Stimulated activated CD4-positive, alpha-beta T cell treated with anti-CD3 and anti-CD28 coated beads, Interleukin-4, amount 100 ng/mL, for 24 hours (primary cell): ENCODE measurements at places on chromosomes 3 and 15.

GRCh38 chr15:37931321-37931720, 3.1 kb upstream of the TMCO5A start:
- DNase-seq, result no peak

GRCh38 chr3:37862219-37862902, 681 bp downstream of the CTDSPL start:
- peak; percentile 47 for DNase-seq

DNA sequence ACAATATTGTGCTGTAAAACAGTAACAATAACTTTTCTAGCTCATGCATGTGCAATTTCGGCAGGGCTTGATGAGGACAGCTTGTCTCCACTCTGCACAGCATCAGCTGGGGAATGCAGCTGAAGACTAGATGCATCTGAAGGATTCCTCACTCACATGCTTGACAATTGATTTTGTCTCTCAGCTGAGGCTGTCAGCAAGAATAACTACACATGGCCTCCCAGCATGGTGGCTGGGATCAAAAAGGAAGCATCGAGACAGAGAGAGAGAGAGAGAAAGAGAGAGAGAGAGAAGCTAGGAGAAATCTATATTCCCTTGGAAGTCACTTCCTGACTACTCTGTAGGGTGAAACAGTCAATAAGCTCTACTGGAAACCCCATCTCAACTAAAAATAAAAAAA, 487.1 kb downstream of the PLOD2 start:
- DNase-seq, result no peak

DNA sequence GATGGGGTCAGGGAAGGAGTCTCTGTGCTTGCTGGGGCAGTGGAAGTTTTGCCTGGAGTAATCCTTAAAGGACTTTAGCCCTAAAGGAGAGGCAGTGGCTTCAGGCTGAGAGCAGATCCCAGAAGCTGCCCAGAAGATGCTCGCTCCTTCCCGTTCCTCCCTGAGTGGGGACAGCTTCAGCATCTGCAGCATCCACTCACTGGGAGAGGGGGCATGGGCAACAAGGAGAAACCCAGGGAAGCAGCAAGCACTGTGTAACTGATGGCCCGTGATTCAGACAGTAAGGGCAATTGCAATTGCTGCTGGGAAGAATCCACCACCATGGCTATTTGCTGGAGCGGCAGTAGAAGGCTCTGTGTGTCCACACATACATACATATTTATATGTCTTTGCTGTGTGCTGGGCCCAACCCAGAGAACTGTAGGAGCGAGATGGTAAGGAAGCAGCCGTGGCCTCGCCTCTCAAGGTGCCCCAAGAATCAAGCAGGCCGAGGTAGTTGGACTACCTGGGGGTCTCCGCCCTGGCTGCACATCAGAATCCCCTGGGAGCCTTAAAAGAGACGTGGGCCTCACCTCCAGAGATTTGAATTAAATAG, 5.8 kb upstream of the PAQR5 start:
- no peak for DNase-seq

DNA sequence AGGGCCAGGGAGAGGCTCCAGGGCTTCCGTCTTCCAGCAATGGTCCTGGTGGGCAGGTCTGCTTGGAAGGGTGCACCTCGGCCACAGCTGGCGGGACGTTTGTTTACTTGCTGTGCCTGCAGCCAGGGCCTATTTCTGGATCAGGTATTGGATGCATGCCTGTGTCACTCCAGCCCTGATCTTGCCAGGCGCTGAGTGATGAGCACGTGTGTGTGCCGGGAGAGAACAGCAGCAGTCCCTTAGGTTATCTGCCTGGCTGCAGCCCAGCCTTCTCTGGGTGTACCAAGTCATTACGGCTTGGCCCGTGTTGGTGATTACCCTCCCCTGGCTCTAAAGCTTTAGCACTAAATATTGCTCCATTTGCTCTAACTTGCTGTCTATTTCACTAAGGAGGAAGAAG, 14.9 kb downstream of the CCDC32 start:
- DNase-seq, result no peak

DNA sequence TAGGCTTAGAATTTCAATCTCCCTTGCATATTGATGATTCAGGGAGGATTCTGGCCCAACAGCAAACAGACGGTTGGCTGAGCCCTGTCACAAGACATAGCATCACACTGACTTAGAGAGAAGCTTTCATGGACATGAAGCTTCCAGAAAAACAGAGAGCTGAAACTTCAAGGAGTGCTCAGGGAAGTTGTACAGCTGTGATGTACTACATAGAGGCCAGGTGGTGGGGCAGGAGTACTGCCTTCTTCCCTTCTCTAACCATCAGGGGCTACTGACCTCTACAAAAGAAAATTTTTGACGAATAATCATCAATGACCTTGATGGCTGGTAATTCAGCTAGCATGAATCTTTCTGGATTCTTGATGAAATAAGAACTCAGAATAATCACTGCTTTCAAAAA, 378.5 kb downstream of the ERC2 start:
- no peak for DNase-seq

DNA sequence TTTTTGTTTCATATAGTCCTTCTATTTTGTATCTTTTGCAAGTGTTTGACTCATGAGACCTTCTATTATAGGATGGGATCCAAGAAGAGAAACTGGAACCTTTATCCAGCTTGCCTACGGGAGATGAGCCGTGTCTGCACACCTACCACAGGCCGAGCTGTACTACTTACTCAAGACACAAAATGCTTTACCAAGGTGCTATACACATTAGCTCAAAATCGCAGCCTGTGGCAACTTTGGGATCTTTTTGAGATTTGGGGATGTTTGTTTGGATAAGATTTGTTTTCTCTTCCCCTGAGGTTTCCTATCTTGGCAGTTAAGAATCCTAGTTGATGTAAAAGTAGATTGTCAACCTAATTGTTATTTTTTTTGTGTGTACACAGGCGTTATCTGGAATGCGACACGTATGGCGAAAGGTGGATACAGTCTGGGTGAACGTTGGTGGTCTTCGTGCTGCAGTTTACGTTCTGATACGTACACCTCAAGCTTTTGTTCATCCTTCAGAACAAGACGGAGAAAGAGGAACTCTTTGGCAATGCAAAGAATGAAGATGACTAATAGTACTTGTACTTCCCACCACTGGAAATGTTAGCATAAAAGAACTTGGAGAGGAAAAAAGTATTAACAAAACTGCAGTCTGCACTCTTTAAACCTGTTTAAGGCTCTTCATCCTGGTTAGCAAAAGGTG, 13.1 kb upstream of the SETD5 start:
- DNase-seq, result no peak

GRCh38 chr15:51156957-51157356, 62.3 kb upstream of the TNFAIP8L3 start:
- no peak for DNase-seq

GRCh38 chr3:177609613-177610012, 412.3 kb upstream of the TBL1XR1 start:
- no peak for DNase-seq

GRCh38 chr15:70262591-70263274, 165.0 kb upstream of the TLE3 start:
- no peak for DNase-seq

DNA sequence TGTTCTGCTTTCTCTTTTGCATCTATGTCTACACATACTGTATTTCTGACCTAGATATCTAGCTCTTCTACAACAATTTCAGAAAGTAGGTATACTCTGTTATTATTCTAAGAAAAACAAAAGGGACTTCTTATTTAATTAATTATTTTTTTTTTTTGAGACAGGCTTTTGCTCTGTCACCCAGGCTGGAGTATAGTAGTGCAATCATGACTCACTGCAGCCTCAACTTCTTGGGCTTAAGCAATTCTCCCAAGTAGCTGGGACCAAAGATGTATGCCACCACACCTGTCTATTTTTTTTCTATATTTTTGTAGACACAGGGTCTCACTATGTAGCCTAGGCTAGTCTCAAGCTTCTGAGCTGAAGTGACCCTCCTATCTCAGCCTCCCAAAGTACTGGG, 130.6 kb downstream of the MBNL1 start:
- no peak for DNase-seq

DNA sequence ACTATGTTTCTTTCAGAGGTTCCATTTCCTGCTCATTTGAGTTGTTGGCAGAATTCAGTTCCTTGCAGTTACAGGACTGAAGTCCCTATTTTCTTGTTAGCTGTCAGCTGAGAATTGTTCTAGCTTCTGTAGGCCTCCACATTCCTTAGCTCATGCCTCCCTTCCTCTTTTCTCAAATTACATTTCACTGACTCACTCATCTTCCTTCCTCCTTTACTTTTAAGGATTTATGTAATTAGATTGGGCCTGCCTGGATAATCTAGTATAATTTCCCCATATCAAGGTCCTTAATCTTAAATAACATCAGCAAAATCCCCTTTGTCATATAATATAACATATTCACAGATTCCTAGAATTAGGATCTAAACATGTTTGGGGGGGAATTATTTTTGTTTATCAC, 40.6 kb upstream of the RBMS3 start:
- DNase-seq, result no peak

DNA sequence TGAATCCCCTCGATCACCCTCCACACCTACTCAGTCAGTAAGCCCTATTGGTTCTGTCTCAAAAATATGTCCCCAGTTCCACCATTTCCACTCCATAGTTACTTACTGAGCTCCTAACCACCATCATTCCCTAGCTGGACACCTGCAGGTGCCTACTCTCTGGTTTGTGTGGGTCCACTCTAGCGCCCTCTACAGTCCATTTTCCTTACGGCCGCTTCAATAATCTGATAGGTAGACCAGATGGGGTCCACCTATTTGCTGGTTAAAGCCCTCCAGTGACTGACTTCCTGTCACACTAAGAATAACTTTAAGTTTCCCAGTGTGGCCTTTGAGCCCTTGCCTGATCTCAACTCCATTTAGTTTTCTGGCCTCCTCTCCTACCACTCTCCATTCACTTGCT, 5.0 kb downstream of the GXYLT2 start:
- DNase-seq, result no peak

DNA sequence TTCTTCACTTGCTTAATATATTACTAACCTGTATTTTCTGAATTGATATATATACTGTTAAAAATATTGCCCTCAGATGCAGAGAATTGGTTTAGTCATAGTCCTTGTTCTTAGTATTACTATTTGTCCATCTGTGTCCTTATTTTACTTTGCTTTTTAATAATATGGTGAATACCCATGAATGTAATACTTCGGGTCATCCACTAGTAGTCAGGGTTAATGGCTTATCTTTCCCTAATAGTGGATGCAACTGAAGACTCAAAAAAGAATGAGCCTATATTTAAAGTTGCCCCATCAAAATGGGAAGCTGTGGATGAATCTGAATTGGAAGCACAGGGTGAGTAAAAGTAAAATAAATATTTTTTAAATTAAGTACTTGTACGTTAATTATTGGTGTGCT, 36.5 kb downstream of the U2SURP start:
- DNase-seq, result no peak

DNA sequence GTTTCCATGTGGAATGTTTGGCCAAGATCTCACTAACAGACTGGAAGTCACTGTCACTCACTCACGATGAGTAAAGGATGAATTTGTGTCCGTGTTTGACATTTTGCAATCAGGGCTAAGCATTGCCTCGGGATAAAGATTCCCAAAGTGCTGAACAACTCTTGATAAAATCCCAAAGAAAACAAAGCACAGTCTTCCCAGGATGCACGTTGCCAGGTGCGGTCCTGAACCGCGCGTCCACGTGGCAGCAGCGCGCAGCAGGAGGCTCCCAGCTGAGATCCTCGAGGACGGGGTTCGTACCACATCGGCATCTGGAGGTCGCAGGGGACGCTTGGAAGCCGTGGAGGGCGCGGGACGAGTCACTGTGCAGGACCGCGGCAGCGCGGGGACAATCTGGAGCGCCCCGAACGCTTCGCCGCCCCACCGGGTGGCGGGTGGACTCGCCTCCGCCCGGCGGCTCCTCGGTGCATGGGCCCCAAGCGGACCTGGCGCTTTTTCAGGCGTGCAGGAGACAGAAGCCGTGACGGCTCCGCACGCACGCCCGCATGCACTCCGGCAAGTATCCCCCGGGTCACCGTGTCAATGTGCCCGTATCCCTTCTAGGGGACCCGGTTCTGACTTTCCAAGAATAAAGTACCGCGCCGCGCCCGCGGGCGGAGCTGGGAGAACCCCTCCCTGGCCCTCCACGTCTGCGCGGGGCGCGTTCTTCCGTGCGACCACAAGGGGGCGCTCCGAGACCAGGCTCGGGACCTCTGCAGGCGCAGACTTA, 17.7 kb downstream of the CPN2 start:
- peak; percentile 91 for DNase-seq

DNA sequence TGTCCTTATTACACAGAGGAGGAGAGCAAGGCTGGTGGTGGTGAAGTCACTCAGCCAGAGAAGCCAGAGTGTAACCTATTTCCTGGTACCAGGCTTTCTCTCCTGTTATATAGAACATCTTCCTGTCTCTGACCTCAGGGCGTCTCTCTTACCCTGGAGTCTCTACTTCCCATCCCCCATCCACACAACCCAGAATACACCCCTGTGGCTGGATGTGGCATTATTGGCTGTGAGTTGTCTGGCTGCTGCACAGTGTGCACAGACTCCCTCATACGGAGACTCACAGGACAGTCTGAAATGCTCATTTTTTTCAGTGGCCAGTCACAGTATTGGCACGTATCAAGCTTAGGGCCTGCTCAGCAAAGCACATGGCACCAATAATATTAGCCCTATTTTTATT, 8.6 kb downstream of the PODXL2 start:
- no peak for DNase-seq

- DNase-seq, result no peak
Measured at GRCh38 chr3:175716446-175716845, 857.3 kb downstream of the NAALADL2 start.

GRCh38 chr3:45938043-45938435, 5.2 kb upstream of the CXCR6 start:
- DNase-seq, result no peak

DNA sequence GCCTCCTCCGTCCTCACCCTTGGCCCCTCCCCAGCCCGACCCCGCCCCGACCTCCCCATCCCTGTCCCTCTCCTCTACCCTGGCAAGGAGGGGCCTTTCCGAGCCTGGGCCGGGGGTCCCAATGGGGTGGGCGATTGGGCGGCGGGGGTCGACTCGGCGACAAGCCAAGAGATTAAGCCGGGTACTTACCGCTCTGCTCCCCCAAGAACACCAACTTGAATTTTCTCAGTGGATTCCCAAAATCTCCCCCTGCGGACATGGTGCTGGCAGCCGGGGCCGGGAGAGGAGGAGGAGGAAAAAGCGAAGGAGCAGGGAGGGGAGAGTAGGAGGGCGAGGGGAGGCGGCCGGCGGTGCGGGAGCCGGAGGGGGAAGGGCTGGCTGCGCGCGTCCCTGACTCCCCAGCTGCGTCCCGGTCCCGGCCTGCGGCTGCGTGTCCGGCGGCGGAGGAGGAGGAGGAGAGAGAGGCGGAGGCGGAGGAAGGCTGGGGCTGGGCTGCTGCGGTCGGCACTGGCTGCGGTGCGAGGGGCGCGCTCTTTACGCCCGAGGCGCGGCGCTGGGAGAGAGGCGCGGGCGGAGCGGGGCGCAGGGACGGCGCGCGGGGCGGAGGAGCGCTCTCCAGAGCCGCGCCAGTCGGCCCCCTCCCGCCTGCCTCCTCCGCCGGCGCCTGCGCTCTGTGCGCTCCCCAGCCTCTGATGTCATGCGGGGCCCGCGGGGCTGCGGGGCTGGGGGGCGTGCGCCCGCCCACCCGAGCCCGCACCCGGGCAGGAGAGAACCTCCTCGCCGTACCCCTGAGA, at the start of gene RAB6B:
RAB6B (minus strand) TSS at position 675 of the 794 bp plus-strand sequence; CDS start at position 259, 416 bp downstream.
- no peak for DNase-seq

- DNase-seq, result no peak
Measured at GRCh38 chr15:27844018-27844666, 255.0 kb downstream of the OCA2 start.
